G401 (cell line): ENCODE measurements at places on chromosomes 5 and 9. TPM values are rescaled to one million over a fixed set of nuclear protein-coding genes. Genes with fewer than 3 reads are reported as not detected.

GRCh38 chr5:5145651-5146529 lies 5.8 kb downstream of the ADAMTS16 start:
- DNase-seq: no peak

CD72 gene
- 2.4 TPM in 1 of 2 replicates, not detected in the other for total RNA-seq

DNA sequence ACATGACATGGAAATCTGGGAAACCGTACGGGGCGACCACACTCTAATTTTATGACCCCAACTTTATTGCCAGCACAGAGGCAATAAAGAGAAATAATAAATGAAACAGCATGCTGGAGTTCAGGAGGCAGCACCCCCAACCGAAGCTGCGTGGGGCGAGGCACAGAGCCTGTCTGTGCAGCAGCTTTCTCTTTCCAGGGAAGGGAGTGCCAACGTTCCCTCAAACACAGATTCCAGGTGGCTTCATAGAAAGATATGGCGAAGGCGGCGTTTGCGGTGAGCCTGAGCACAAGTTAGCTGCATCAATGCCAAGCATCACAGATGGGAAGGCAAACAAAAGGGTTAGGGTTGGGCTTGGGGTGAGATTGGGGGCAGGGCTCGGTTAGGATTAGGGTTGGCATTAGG lies 114.8 kb downstream of the HSD17B3 start:
- no peak for DNase-seq

- no peak for DNase-seq
Measured at GRCh38 chr5:124524552-124525232, 221.7 kb downstream of the ZNF608 start.
